ENCODE measurements at places on chromosomes 4 and X.
A peak's percentile ranks its signal among the peaks of the same experiment; 100 is the strongest.

GRCh38 chr4:37928426-37929416, 31.5 kb upstream of the PTTG2 start:
- H3K4me1 ChIP-seq: peaks cover 16% of the 10 kb centered on the region
- DNase-seq: no peak
- H3K4me3 ChIP-seq: no peak overlapping the region
- H3K27me3 ChIP-seq: no peaks in the 10 kb centered on the region
- peaks cover 22% of the 10 kb centered on the region for H3K36me3 ChIP-seq

- peaks cover 9% of the 10 kb centered on the region for H3K4me1 ChIP-seq
- H3K27ac ChIP-seq: no peak within 1 kb of the TSS
- peak within 1 kb of the TSS; percentile 50 for H3K4me3 ChIP-seq
- no peaks in the 10 kb centered on the region for H3K36me3 ChIP-seq
- peaks cover 15% of the 10 kb centered on the region for H3K27me3 ChIP-seq
Observed at GRCh38 chr4:53591372-53591892, at the start of gene LNX1. TSS of gene LNX1 (minus strand) at chr4:53591486. CDS start at chr4:53574002, 17,484 bp downstream.

DNA sequence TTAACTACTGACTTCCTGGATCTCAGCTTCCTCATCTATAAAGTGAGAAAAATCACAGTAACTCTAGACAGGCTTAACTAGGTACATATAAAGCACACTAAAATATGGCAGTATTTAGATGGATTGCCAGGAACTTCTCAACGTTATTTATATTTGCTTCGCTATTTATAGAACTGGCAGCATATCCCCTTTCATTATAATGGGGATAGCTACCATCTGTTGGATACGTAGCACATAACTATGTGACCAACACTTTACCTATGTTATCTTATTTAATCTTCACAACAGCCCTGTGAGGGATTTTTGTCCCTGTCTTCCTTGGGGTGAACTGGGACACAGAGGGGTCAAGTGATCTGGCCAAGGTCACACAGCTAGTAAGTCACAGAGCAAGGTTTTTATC, 64.6 kb downstream of the ENPEP start:
- DNase-seq: no peak
- H3K4me1 ChIP-seq: no peaks in the 10 kb centered on the region
- H3K4me3 ChIP-seq: no peak overlapping the region
- no peak overlapping the region for H3K27ac ChIP-seq

DNA sequence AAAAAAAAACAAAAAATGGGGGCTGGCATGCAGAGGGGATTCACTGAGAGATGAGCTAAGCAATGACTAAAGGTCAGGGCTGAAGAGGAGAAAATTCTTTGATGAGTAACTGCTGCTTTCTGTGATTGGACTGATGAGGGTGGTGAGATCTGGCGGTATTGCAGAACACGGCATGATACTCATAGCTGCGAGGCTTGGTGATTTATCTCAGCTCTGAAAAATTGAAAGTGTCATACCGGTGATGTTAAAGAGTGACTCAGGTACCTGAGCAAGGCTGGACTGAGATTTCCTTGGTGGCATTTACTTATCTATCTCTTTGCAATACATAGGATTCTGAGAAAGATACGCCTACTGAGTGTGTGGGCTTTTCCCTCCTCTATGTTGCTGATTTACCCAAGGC, 204.1 kb upstream of the DDX53 start:
- H3K36me3 ChIP-seq: no peaks in the 10 kb centered on the region
- no peaks in the 10 kb centered on the region for H3K27me3 ChIP-seq
- no peak for DNase-seq
- H3K4me3 ChIP-seq: no peak overlapping the region
- no peaks in the 10 kb centered on the region for H3K4me1 ChIP-seq
- H3K27ac ChIP-seq: no peak overlapping the region

- DNase-seq: no peak
- no peak overlapping the region for H3K27ac ChIP-seq
- no peaks in the 10 kb centered on the region for H3K27me3 ChIP-seq
- H3K36me3 ChIP-seq: no peaks in the 10 kb centered on the region
Observed at GRCh38 chrX:7090641-7091040, 56.9 kb upstream of the STS start.

GRCh38 chrX:100687546-100687945, 43.5 kb downstream of the SRPX2 start:
- no peak for DNase-seq
- peak overlapping the region; percentile 56 for H3K4me3 ChIP-seq
- peaks cover 2% of the 10 kb centered on the region for H3K27me3 ChIP-seq
- H3K27ac ChIP-seq: peak overlapping the region; percentile 83
- H3K36me3 ChIP-seq: no peaks in the 10 kb centered on the region

DNA sequence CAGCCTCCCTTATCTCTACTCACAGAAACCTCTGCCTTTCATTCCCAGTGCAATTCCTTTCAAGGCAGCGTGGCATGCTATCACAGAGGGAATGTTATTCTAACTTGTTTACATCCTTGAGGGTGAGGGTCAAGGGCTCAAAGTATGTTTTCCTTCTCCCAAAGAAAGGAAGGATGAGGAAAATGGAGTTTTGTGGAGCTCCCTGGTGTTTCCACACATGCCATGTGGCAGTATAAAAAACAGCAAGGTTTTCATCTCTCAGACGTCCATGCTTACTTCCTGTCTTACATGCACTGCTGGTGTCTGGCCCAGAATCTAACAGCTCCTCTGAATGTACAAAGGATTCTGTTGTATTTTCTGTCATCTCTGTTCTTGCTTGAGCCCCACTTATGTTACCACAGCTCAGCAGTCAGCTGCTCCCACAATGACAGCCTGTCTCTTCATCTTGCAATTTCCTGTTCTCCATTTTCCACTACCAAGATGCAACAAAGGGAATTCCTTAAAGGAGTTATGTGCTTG, 128.0 kb downstream of the SNCA start:
- no peak overlapping the region for H3K27ac ChIP-seq
- no peak overlapping the region for H3K4me3 ChIP-seq
- H3K36me3 ChIP-seq: no peaks in the 10 kb centered on the region
- no peaks in the 10 kb centered on the region for H3K27me3 ChIP-seq
- DNase-seq: no peak

GRCh38 chr4:19888587-19888986, 363.1 kb upstream of the SLIT2 start:
- H3K36me3 ChIP-seq: no peaks in the 10 kb centered on the region
- H3K4me3 ChIP-seq: no peak overlapping the region
- DNase-seq: no peak
- no peak overlapping the region for H3K27ac ChIP-seq

- H3K4me1 ChIP-seq: no peaks in the 10 kb centered on the region
- DNase-seq: no peak
- no peak overlapping the region for H3K27ac ChIP-seq
- H3K27me3 ChIP-seq: peaks cover 3% of the 10 kb centered on the region
Observed at GRCh38 chr4:72951628-72952027, 117.9 kb downstream of the COX18 start.

- DNase-seq: no peak
- H3K27ac ChIP-seq: no peak overlapping the region
- no peak overlapping the region for H3K4me3 ChIP-seq
Observed at GRCh38 chr4:44118971-44119680, 329.5 kb downstream of the KCTD8 start.

GRCh38 chr4:3062471-3062870, 11.9 kb downstream of the HTT-AS start:
- no peak overlapping the region for H3K27ac ChIP-seq
- peaks cover 15% of the 10 kb centered on the region for H3K4me1 ChIP-seq
- H3K4me3 ChIP-seq: no peak overlapping the region
- H3K27me3 ChIP-seq: no peaks in the 10 kb centered on the region
- H3K36me3 ChIP-seq: peaks cover 13% of the 10 kb centered on the region
- DNase-seq: no peak
